ENCODE measurements at places on chromosomes 16 and 17.

DNA sequence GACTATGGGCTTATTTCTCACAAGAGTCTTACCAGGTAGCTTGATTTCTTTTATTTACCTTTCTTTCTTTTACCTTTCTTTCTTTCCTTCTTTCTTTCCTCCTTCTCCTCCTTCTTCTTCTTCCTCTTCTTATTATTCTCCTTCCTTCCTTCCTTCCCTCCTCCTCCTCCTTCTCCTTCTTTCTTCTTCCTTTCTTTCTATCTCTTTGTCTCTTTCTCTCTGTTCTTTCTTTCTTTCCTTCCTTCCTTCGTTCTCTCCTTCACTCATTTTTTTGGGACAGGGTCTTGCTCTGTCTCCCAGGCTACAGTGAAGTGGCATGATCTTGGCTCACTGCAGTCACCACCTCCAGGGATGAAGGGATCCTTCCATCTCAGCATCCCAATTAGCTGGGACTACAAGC is 363.6 kb upstream of the MAF start:
- no peak for DNase-seq

DNA sequence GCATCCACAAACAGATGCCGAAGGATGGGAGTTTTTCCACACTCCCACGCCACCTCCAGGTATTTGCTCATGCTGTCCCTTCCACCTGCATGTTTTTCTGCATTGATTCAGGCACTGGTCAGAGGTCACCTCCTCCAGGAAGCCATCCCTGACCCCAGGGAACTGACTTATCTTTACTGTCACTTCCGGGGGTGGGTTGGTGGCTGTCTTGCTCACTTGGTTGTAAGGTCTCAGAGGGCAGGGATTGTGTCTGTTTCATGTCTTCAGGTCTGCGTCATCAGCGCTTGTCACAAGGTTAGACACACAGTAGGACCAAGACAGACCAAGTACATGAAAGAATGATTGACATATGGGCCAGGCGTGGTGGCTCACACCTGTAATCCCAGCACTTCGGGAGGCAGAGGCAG is 1.9 kb upstream of the IL4R start:
- DNase-seq: no peak

GRCh38 chr17:8608001-8608400 is 22.5 kb downstream of the MYH10 start:
- DNase-seq: no peak

DNA sequence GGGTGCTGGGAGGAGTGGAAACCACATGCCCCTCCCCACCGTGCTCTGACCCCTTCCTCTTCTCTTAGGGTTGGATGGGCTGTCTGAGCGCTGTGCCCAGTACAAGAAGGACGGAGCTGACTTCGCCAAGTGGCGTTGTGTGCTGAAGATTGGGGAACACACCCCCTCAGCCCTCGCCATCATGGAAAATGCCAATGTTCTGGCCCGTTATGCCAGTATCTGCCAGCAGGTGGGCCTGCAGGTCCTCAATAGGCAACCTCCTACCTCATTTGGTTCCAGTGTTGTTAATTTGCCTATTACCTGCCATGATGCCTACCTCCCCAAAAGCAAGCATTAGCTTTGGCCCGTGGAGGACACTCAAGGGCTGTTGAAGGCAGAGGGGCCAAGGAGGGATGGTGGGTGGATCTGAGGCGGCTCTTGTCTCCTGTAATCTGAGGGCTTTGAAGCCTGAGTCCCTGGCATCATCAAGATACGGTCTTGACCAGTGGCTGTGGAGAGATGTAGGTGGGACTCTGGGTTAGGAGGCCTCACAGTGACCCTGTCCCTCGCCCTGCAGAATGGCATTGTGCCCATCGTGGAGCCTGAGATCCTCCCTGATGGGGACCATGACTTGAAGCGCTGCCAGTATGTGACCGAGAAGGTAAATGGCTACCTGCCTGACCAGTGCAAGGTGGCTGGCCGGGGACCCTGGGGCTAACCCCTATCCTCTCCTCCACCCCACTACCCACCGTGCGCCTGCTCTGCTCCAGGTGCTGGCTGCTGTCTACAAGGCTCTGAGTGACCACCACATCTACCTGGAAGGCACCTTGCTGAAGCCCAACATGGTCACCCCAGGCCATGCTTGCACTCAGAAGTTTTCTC is 3.4 kb downstream of the ALDOA start:
- DNase-seq: peak; percentile 33

- no peak for DNase-seq
These were observed 1.0 kb downstream of the RHBDL3 start for GRCh38 chr17:32266389-32267301.

GRCh38 chr16:21277045-21277926 is 804 bp downstream of the CRYM start:
- no peak for DNase-seq

DNA sequence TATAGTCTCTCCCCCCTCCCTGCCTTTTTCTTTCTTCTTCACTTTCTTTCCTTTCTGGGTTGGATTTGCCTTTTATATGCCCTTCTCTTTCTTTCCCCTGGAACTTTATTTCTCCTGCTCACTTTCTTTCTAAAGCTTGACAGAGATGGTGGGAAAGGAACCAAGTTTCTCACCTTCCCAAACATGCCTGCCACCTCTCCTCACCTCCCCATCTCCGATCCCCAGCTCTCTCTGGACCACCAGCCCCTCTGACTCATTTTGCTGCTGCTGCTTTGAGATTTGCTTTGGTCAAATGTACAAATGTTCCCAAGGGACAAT is 6.7 kb upstream of the LHX1 start:
- no peak for DNase-seq

GRCh38 chr17:78673395-78673794 is 96.2 kb upstream of the DNAH17 start:
- no peak for DNase-seq

DNA sequence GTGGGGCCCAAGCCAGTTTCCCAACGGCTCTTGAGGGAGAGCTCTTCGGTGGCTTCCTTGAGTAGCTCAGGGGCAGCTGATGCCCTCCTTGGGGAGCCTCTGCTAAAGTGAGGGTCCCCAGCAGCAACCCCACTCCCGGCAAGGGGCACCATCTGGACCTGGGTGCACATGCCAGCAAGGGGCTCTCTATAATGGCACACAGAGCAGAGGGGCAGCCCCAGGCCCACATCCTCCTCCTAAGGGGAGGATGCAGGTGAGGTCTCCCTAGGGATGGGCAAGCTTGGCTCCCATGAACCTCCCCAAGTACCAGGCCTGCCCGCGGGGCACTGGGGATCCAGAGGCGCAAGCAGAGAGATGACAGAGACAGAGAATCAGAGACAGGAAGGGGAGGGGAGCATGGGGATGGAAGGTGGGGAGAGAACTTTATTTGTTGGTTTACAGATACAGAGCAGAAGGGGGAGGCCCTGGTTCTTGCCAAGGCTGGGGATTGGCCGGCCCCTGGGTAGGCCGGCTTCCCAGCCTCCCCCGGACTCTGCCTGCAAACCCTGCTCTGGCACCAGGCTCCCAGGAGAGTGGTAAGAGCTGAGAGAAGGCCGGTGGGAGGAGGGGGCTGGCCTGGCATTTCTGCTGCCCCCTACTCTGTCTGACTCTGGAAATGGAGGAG is 61.4 kb downstream of the SRCIN1 start:
- DNase-seq: no peak

- DNase-seq: no peak
These were observed 34.2 kb upstream of the HS3ST3A1 start for GRCh38 chr17:13635951-13636350.

Data from activated CD4-positive, alpha-beta T cell treated with anti-CD3 and anti-CD28 coated beads, Interleukin-2, amount 50 U/mL, for 24 hours (primary cell).